ENCODE measurements at places on chromosomes 16 and 17. TPM values are rescaled to one million over a fixed set of nuclear protein-coding genes. Genes with fewer than 3 reads are reported as not detected.

GRCh38 chr17:61837175-61838051 lies 25.9 kb downstream of the BRIP1 start:
- no peaks in the 10 kb centered on the region for H3K36me3 ChIP-seq
- peak; percentile 45 for DNase-seq
- no peaks in the 10 kb centered on the region for H3K27me3 ChIP-seq

The ACADVL gene
- polyA plus RNA-seq, result 86.0 TPM

DNA sequence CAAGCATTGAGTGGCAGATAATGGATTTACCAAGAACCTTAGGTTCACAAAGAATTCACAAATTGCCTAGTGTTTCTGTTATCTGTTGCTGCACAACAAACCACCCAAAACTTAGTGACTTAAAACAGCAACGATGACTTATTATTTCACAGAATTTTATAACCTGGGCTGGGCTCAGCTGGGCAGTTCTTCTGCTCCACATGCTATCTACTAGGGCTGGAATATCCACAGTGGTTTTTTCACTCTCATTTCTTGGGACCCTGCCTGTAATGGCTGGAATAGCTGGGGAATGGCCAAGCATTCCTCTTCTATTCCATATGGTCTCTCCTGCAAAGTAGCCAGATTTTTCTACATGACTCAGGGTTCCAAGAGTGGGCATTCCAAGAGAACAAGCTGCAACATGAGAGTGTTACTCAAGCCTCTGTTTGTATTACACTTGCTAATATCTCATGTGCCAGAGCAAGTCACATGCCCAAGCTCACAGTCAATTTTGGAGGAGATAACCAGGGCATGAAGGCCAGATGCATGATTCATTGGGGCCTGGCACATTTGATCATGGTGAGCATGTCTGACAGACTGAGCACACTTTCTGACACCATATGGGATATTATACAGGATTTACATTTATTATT lies 4.9 kb upstream of the PSMD7 start:
- no peak for DNase-seq
- no peaks in the 10 kb centered on the region for H3K36me3 ChIP-seq
- H3K4me3 ChIP-seq, result no peak overlapping the region
- H3K27ac ChIP-seq, result peak overlapping the region; percentile 21
- no peaks in the 10 kb centered on the region for H3K27me3 ChIP-seq
- H3K4me1 ChIP-seq, result peaks cover 13% of the 10 kb centered on the region

DNA sequence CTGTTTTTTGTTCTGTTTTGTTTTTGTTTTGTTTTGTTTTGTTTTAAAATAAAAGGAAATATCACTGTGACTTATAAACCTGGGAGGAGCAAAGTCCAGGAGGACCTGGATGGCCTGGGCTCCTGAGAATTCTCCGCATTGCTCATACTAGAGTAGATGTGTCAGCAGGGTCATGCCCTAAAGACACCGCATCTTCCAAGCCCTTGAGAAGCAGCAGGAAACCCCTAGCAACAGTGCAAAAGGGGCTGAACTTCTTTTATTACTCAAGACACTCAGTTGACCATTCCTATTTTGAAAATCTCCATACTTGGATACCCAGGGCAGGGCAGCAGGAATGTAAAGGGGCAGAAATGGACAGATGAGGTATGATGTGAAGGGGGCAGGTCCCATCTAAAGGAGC lies 51.8 kb downstream of the SYT17 start:
- H3K4me1 ChIP-seq, result peaks cover 13% of the 10 kb centered on the region
- H3K27me3 ChIP-seq, result no peaks in the 10 kb centered on the region
- no peak for DNase-seq

DNA sequence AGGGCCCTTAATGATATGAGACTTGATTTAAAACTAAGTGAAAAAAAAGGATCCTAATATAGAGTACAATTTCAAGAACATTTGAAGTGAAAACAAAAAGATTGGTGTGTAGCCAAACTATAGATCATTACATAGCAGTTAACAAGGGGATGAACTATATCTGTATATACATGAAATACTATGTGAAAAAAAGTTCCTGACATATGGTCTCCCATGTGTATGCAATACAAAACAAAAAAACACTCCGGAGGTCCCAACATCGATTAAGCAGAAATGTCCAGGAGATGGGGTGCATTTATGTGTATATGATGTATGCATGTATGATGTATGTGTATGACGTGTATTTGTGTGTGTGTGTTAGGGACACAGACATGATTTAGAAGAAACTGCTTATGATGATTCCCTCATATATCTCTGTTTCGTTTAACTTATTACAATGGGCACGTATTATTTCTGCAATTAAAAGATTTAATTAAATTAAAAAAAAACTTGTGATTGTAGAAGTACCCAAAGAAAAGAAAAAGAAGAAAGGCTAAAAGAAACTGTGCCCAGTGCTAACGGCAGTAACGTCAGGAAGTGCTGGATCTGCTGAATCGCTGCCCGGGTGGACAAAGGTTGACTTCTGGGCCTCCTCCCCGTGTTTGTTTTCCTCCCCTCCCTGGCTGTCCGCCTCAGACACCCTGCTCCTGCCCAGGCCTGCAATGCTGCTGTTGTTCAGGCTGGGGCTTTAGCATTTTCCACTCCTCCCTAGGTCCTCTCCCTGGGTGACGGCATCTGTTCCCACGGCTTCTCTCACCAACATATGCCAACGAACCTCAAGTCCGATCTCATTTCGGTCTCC lies 36.9 kb downstream of the TBX4 start:
- H3K4me1 ChIP-seq, result no peaks in the 10 kb centered on the region
- DNase-seq, result no peak
- H3K27me3 ChIP-seq, result peaks cover 35% of the 10 kb centered on the region
- no peak overlapping the region for H3K4me3 ChIP-seq

The KRT222 gene
- polyA plus RNA-seq, result not detected

All from naive B cell (primary cell).